ENCODE measurements at places on chromosomes 2 and 18.

DNA sequence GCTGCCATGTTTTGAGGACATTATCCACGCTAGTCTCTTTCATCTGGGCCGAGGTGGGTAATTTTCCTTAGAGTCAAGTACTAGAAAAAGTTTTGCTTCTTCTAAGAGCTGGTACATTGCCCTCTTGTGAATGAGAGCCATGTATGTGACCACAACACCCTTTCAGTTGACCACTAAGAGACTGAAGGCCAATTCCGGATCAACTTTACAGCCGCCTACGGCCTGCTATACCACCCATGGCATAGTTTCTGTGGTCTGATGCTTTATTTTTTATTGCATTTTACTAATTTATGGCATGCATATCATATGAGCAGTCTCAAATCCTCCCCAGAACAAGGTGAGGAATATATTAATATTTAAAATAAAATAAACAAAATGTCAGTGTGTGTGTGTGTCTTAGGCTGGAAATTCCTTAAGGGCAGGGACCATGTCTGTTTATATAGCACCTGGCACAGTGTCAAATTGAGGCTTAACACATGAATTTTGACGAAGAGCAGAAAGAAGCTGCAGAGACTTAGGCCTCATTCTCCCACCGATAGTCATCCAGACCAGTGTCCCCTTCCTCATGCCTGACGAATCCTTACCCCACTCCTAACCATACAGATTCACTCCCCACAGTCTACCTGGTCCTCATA, 35.4 kb downstream of the PSD4 start:
- DNase-seq = no peak

DNA sequence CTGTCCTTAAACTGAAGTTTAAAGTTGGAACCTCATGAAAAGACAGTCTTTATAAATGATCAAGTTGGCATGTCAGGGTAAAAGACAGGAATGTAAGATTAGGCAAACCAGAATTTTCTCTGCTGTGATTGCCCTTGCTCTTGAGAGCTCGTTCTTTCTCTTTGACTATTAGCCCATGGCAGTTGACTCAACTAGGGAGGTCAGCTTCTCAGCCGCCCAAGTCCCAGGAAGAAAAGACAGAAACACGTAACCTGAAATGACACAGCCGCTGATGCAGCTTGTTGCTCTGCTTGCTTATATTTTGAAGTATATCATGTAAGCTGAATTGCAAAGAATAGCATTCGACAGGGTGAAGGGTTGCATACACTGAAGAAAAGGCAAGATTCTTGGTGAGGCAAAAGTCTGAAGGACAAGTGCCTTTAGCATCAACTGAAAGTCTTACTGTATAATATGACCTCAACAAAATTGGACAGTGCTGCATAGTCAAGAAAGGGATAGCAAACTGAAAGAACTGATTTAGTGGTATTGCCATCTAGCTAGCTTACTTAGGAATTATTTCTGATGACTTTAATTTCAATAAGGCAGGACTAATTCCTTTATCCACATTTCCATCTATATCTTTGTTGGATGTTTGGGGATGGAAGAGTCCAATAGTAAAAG, 54.7 kb downstream of the ARHGAP15 start:
- DNase-seq = no peak

- DNase-seq = no peak
Measured at GRCh38 chr2:71756280-71756906, 303.0 kb downstream of the DYSF start.

DNA sequence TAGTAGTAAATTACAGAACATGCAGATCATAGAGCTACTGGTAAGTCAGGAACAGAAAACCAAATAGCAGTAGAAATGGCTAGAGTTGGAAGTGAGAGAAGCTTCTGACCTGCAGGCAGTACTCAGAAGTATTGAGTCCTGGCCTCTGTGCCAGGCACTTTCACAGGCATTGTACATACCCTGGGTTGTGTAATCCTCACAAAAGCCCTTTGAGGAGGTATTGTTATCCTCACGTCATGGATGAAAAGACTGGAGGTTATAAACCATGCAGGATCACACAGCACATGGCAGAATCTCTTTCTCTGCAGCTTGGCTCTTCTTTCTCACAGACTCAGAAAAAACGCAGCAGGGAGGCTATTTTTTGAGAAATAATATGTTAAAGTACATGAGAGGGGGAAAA, 789.3 kb upstream of the FAM98A start:
- no peak for DNase-seq

DNA sequence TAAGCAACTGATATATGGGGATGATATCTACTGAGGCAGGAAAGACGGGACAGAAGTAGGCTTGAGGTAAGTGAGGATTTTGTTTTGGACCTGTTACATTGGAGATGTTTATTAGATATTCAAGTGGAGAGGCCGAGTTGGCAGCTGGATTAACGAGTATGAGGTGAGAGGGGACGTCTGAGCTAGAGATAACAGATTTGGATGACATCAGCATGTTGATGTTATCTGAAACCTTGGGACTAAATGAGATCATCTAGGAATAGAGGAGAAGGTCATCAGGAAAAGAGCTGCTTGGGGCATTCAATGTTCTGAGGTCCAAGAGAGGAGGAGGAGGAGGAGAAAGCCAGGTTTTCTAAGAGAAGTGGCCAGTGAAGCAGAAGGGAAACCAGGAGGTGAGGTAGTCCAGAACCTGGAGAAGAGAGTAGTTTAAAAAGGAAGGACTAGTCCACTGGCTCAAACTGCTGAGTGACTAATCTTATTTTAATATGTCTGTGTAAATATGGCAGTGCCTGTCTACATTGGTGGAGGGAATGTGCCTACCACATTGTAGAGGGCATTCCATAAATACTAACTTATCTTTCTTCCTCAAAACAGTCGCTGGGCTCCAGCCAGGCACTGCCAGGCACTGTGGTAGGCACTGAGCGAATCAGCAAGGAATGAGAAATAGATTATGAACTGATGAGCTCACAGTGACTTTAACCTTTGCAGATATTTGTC, 488.3 kb downstream of the DLGAP1 start:
- peak; percentile 11 for DNase-seq

DNA sequence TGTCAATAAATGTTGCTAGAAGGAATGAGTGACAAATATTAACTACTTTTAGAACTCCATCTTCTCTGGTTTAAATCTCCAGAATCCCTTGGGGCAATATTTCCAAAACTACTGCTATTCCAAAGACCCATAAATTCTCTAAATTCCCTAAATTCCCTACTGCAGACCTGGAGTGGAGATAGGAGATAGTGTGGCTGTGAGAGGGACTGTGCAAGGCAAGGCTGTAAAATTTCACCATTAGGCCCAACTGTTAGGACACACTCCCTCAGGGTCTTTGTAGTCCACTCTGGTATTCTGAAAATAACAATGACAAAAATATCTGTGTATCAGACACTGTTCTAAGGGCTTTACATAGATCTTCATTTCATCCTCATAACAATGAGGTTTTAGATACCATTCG, 67.9 kb downstream of the MYL12B start:
- no peak for DNase-seq

- no peak for DNase-seq
Measured at GRCh38 chr2:46267616-46268015, 29.6 kb upstream of the EPAS1 start.

- DNase-seq = no peak
Measured at GRCh38 chr2:118250463-118250862, 162.2 kb downstream of the INSIG2 start.

DNA sequence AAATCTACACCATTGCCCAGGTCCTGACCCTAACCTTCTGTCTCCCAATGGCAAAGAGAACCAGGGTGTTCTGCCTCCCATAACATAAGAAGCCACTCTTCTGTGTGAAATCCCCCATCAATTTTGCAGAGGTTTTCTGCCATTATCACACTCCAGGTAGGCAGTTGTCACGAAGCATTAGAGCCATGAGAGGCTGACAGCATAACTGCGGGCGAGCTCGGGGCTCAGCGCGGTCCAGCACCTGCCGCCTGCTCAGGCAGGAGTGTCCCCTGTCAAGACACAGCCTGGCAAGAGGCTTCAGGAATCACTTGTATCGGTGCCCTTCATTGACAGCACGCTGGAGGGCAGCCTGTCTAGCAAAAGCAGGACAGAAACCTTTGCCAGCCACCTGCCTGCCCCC, 251.2 kb downstream of the SATB2 start:
- DNase-seq = no peak

DNA sequence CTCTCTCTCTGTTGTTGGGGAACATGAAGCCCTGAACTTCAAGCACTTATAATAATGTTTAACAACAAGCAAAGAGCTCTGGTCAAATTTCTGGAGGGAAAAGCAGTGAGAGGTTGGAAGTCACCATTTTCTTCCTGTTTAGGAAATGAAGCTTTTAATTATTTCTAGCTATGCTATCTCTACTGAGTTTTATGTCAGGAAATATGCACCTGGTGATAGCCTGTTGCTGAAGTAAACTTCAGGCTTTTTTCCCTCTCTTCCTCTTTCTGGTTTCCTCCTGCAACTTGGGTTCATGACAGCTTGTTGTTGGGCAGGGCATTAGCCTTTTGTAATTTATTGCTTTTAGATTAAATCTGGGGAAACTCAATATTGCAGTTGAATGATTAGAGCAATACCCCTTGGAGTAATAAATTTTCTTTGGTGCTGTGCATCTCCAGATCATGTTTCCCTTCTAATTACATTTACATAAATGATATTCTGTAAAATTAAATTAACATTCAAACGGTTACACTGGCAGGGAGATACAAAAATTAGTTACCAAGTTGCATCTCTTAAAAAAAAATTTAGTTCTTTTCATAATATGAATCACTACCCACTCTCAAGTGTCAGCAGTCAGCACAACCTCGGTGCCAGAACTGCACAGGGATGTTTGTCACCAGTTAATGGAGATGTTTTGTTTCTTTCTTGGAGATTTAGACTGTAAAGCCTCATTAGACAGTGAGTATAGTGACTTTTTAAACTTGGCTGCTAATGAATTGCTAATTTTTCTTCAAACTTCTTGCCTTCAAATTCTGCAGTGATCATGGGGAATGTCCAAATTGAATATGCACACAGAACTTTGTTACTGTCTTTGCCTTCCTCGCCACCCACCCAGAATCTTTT, 466.6 kb upstream of the ETAA1 start:
- no peak for DNase-seq

DNA sequence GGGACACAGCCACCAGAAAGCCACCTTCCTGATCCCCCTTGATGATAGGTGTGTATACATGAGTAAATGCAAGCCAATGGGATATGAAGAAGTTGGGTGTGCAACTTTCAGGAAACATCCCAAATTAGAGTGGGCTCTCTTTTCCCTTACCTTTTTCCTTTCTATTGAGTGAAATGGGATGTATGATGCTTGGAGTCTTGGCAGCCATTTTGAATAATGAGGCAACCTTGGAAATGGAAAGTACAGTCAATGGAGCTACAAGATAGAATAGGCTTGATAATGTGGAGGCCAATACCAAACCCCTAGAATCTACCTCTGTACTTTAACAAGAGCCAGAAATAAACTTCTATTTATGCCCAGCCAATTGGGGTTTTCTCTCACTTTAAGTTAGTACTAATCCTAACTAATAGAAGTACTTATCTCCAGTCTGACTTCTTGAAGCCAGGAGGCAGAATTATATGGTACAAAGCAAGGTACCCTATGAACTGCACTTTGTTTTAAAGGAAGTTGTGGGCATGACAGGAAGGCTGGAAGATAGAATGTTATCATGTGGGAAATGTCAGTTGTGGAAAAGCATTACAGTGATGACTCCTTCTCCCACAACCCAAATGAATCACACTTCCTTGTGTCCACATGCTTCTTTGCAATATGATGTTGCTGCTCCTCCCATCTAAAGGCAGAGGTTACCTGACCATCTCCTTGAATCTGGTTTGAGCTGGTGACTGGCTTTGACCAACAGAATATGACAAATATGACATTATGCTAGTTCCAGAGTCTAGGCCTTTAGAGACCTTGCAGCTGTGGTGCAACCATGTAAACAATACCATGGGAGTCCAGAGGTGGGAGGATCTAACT, 12.9 kb upstream of the NABP1 start:
- no peak for DNase-seq

GRCh38 chr18:36942264-36942663, 113.3 kb downstream of the KIAA1328 start:
- peak; percentile 25 for DNase-seq

- no peak for DNase-seq
Measured at GRCh38 chr2:127591221-127591923, 54.6 kb upstream of the GPR17 start.

GRCh38 chr2:204544961-204545860, at the start of gene PARD3B:
Gene PARD3B, plus strand, starts transcription at chr2:204545475. Its CDS starts 525 bp downstream, at chr2:204546000.
- DNase-seq = peak; percentile 25

- no peak for DNase-seq
Measured at GRCh38 chr2:107007927-107008326, 122.0 kb upstream of the ST6GAL2 start.

- DNase-seq = peak; percentile 23
Measured at GRCh38 chr2:39837856-39838453, 58.9 kb upstream of the THUMPD2 start.

- no peak for DNase-seq
Measured at GRCh38 chr2:62197925-62198633, 2.2 kb downstream of the B3GNT2 start.
